GM12878 (cell line): ENCODE measurements at places on chromosomes 12 and 14. TPM values are rescaled to one million over a fixed set of nuclear protein-coding genes. Genes with fewer than 3 reads are reported as not detected.

DNA sequence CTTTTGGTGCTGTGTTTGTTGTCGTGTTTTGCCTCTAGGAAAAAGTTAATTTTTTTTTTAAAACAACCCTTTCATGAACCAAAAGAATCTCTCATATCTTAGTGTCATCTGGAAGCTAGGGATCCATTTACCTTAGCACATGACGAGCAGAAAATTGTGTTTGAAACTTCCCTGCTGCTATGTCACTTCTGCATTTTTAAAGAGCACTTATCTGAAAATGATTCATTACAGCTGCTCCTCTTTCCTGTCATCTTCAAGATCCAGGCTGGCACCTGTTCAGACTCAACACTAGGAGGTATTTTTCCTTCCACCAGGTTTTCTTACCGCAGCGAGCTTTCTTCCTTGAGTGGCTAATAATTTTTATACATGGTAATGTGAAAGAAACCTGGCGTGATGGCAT lies 67.0 kb downstream of the EML1 start:
- peaks cover 3% of the 10 kb centered on the region; the same call in 1 of the 2 replicates for H3K27me3 ChIP-seq
- no peaks in the 10 kb centered on the region for H3K36me3 ChIP-seq
- DNase-seq: no peak
- no peak overlapping the region for H3K27ac ChIP-seq

- H3K27me3 ChIP-seq: no peaks in the 10 kb centered on the region
- H3K27ac ChIP-seq: no peak overlapping the region
- DNase-seq: no peak
- peaks cover 27% of the 10 kb centered on the region for H3K4me1 ChIP-seq
- no peak overlapping the region for H3K4me3 ChIP-seq
Measured at GRCh38 chr12:92968176-92968813, 39.2 kb upstream of the EEA1 start.

SLC17A8 gene
- not detected in 2 replicates for polyA plus RNA-seq

DLGAP5 gene
- 106 and 108 TPM in 2 replicates for polyA plus RNA-seq

NTF3 gene
- not detected in 2 replicates for polyA plus RNA-seq

ZNF219 gene
- 1.6 and 2.9 TPM in 2 replicates for polyA plus RNA-seq

GPRC5D gene
- 0.32 TPM in 1 of 2 replicates, not detected in the other for polyA plus RNA-seq

GRCh38 chr12:989051-989450 lies 2.0 kb upstream of the ERC1 start:
- DNase-seq: no peak
- H3K27ac ChIP-seq: no peak overlapping the region
- peaks cover 13% of the 10 kb centered on the region; the same call in 1 of the 2 replicates for H3K27me3 ChIP-seq
- H3K4me3 ChIP-seq: no peak overlapping the region
- no peaks in the 10 kb centered on the region; the same call in 1 of the 2 replicates for H3K4me1 ChIP-seq

DNA sequence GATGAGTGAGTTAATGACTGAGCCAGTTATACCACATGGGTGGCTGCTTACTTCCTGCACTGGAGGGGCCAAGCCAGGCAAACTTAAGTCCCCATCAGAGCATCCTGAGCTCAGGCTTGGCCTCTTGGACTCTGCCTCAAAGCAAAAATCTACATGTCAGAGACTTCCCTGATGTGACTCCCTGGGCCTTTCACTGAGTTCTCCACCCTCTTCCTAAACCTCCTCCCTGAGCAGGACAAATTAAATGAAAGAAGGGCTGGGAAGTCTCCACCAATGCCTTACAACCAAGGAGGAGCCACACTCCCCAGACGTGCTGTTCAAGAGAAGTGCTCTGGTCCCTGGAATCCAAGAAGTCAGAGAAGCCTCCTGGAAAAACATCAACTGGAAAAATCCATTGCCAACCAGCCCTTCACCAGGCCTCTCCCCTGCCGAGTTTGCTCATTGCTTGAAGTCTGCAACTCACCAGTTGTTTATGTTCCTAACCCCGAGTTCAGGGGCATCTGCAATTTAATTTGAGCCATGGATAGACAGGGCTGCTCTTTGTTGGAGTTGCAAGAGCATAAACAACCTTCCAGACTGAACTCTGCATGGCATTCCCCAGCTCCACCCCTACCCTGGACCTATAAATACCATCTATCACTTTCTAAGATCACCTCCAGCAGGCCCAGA lies 160.5 kb downstream of the ANO2 start:
- H3K27me3 ChIP-seq: no peaks in the 10 kb centered on the region
- H3K4me1 ChIP-seq: no peaks in the 10 kb centered on the region
- H3K4me3 ChIP-seq: no peak overlapping the region
- no peak for DNase-seq
- H3K36me3 ChIP-seq: no peaks in the 10 kb centered on the region
- no peak overlapping the region for H3K27ac ChIP-seq

DNA sequence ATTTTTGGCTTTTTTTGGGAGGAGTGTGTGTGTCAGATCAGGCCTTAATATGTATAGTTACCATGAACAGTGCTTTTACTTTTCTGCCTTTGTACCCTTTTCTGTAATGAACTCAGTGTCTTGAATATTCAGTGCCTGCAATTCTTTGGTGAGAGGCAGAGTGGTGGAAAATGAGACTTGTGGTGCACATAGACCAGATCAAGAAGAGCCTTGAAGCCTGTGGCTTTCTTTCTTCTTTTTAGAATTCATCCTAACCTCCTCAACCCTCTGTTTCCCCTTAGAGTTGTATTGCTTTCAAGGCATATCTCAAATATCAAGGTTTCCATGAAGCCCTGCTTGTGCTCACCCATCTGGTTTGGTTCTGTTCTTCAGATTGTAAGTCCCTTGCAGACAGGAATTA lies 2.6 kb downstream of the YLPM1 start:
- peak overlapping the region; percentile 94 for H3K4me3 ChIP-seq
- no peaks in the 10 kb centered on the region for H3K27me3 ChIP-seq
- H3K4me1 ChIP-seq: 0 out of 2 replicates have a peak, but pooled peaks cover 2% of the 10 kb centered on the region
- H3K36me3 ChIP-seq: 0 out of 2 replicates have a peak, but pooled peaks cover 3% of the 10 kb centered on the region
- no peak for DNase-seq
- no peak overlapping the region for H3K27ac ChIP-seq

DNA sequence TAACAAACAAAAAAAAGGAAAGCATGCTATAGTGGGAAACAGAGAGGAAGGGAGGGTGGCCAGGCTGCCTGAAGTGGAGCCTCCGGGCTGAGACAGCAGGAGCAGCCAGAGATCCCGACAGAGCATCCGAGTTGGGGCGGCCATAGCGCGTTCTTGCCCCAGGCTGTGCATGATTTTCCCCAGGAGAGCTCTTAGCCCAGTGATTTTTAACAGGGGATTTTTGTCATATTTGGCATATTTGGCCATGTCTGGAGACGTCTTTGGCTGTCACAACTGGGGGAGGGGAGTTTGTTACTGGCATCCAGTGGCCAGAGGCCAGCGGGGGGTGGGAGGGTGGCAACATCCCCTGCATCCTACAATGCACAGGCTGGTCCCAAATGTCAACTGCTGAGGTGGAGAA lies 23.6 kb downstream of the BDKRB1 start:
- H3K4me3 ChIP-seq: no peak overlapping the region
- no peak overlapping the region for H3K27ac ChIP-seq
- no peaks in the 10 kb centered on the region for H3K36me3 ChIP-seq
- DNase-seq: no peak
- no peaks in the 10 kb centered on the region for H3K27me3 ChIP-seq
- no peaks in the 10 kb centered on the region for H3K4me1 ChIP-seq

DNA sequence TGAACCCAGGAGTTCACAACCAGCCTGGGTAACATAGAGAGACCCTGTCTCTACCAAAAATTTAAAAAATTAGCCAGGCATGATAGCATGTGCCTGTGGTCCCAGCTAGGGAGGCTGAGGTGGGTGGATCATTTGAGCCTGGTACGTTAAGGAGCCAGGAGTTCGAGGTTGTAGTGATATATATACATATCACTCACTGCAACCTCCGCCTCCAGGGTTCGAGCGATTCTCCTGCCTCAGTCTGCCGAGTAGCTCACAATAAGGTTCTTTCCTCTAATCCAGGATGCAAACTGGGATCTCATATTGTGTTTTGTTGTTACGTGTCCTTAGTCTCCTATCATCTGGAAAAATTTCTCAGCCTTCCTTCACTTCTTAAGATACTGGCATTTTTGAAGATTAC lies 24.0 kb upstream of the GSC start:
- no peaks in the 10 kb centered on the region for H3K36me3 ChIP-seq
- DNase-seq: no peak
- no peak overlapping the region for H3K27ac ChIP-seq
- no peaks in the 10 kb centered on the region for H3K27me3 ChIP-seq
- H3K4me1 ChIP-seq: no peaks in the 10 kb centered on the region

DNA sequence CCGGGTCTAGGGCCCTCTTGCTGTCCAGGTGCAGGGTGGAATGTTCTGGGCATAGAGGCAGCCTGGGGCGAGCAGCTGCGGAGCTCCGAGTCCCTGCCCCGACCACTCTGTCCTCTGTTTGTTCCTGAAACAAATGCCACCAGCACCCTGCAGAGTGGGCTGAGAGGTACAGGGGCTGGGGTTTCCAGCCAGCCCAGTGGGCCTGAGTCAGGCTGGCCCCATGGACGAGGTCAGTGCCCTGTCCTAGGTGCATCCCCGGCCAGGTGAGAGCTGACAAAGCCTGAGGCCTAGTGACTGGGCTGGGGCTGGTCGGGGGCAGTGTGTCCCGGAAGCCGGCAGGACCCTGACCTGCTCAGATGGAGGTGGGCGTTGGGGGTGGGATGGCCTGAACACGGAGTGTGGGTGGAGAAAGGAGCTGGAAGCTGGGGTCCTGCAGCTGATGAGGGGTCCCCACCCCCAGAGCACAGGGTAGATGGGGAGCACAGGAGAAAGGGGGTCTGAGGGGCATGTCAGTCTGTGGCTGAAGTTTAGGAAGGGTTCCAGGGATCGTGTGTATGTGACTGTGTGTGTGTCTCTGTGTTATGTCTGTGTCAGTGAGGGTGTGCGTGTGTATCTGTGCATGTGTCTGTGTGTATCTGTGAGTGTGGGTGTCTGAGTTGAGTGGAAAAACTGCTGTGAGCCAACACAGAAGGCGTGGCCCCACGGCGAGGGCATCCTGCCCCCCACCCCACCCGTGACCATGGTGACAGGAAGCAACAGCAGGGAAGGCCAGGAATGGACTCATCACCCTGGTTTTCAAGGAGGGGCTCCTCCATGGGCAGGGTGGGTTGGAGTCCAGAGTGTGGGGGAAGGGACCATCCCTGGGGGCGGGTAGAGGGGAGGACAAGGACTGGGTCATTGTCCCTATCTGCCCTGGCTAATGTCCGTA lies 2.4 kb upstream of the CRIP1 start:
- DNase-seq: no peak
- no peaks in the 10 kb centered on the region for H3K36me3 ChIP-seq
- H3K4me3 ChIP-seq: no peak overlapping the region
- no peak overlapping the region for H3K27ac ChIP-seq
- peaks cover 37% of the 10 kb centered on the region for H3K4me1 ChIP-seq

MBIP gene
- polyA plus RNA-seq: 29.3 and 35.8 TPM in 2 replicates

GRCh38 chr12:52195065-52195730 lies 3.4 kb upstream of the KRT80 start:
- H3K4me1 ChIP-seq: no peaks in the 10 kb centered on the region
- H3K36me3 ChIP-seq: no peaks in the 10 kb centered on the region
- H3K27me3 ChIP-seq: peaks cover 3% of the 10 kb centered on the region; the same call in 1 of the 2 replicates
- no peak for DNase-seq
- H3K27ac ChIP-seq: no peak overlapping the region
- no peak overlapping the region for H3K4me3 ChIP-seq

SIRT4 gene
- polyA plus RNA-seq: 0.48 TPM in 1 of 2 replicates, not detected in the other

- no peaks in the 10 kb centered on the region for H3K27me3 ChIP-seq
- DNase-seq: no peak
- peak overlapping the region; percentile 68 for H3K4me3 ChIP-seq
- peak overlapping the region; percentile 96; the same call in 1 of the 2 replicates for H3K27ac ChIP-seq
- peaks cover 15% of the 10 kb centered on the region for H3K4me1 ChIP-seq
Measured at GRCh38 chr14:24194186-24194872, 912 bp downstream of the TM9SF1 start.

DNA sequence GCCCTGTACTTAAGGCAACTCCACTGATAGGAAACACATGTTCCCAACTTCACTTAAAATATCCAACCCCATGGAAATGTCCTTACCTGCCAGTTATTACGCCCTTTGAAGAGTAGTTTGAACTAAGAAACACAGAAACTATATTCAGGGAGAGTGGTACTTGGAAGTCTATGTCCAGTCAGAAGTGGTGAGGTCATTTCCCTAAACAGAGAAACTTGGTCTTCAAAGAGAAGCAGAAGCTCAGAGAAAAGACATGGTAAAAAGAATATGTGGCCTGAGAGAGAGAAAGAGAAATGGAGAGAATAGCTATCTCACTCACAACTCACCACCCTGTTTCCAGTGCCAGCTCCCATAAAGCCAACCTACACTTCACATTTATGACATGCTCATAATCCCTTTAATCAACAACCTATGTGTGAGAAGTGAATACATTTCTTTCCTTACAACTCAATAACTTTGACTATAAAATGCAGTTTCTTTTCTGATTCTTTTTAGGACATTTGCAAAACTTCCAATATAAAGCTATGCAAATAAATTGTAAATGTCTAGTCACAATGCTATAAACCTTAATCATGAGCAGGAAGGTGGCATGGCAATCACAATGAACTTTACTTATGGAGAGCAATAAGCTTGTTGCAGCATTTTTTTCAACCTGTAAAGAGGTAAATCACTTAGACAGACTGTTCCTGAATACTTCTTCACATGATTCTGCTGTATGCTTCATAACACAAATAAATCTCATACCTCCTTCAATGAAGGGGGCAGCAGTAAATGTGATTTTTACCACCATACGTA lies 67.1 kb downstream of the CPNE8 start:
- H3K4me1 ChIP-seq: no peaks in the 10 kb centered on the region
- H3K27me3 ChIP-seq: no peaks in the 10 kb centered on the region
- no peak for DNase-seq
- no peak overlapping the region for H3K4me3 ChIP-seq
- H3K36me3 ChIP-seq: no peaks in the 10 kb centered on the region
- no peak overlapping the region for H3K27ac ChIP-seq

- H3K4me1 ChIP-seq: no peaks in the 10 kb centered on the region
- H3K36me3 ChIP-seq: no peaks in the 10 kb centered on the region
- no peak overlapping the region for H3K4me3 ChIP-seq
- no peak for DNase-seq
- H3K27me3 ChIP-seq: no peaks in the 10 kb centered on the region
- no peak overlapping the region for H3K27ac ChIP-seq
Measured at GRCh38 chr14:54919330-54919729, 16.7 kb upstream of the GCH1 start.

GRCh38 chr12:52280796-52281560 lies 6.5 kb downstream of the KRT86 start:
- no peak overlapping the region for H3K4me3 ChIP-seq
- DNase-seq: no peak
- H3K4me1 ChIP-seq: no peaks in the 10 kb centered on the region
- H3K27ac ChIP-seq: no peak overlapping the region
- H3K27me3 ChIP-seq: 0 out of 2 replicates have a peak, but pooled peaks cover 3% of the 10 kb centered on the region
- no peaks in the 10 kb centered on the region for H3K36me3 ChIP-seq

DNA sequence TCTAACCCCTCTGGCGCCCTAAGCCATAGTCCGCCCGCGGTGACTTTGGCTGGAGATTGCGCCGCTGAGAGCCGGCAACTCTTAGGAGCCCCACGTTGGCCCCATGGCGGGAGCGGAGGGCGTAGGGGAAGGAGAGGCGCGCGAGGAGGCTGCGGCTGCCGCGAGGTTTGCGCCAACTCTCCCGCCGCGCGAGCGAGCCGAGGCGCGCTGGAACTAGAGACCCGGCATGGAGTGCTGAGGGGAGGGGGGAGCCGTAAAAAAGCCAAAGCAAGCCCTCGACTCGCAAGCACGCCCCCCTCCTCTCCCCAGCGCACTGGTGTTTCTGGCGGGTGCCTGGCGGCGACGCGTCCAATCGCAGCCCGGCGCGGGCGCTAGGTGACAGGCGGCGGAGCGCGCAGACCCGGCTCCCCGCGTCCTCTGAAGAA lies at the start of gene SYT10:
TSS of gene SYT10 (minus strand) at position 233 of the 425 bp plus-strand sequence. CDS start 297 bp downstream, outside the sequence.
- H3K27ac ChIP-seq: no peak within 1 kb of the TSS
- H3K36me3 ChIP-seq: no peaks in the 10 kb centered on the region
- H3K4me3 ChIP-seq: no peak within 1 kb of the TSS
- H3K27me3 ChIP-seq: no peaks in the 10 kb centered on the region
- no peak for DNase-seq

GRCh38 chr12:64061868-64062375 lies 160.2 kb downstream of the KICS2 start:
- H3K4me1 ChIP-seq: no peaks in the 10 kb centered on the region
- no peak overlapping the region for H3K27ac ChIP-seq
- no peaks in the 10 kb centered on the region for H3K27me3 ChIP-seq
- no peaks in the 10 kb centered on the region for H3K36me3 ChIP-seq

DAO gene
- not detected in 2 replicates for polyA plus RNA-seq
